ENCODE measurements at places on chromosomes 11 and 22. TPM values are rescaled to one million over a fixed set of nuclear protein-coding genes. Genes with fewer than 3 reads are reported as not detected.

Gene UPK2
- 1.1 TPM for total RNA-seq

Gene MPPED2
- not detected for total RNA-seq

Gene GLYATL1
- total RNA-seq, result not detected

Gene MMP3
- not detected for total RNA-seq

Gene CCDC188
- not detected for total RNA-seq

Gene MMP8
- total RNA-seq, result not detected

All from A549 treated with Hydrocortisone at 1 μM for 4 hours (cell line).